ENCODE measurements at places on chromosomes 3 and 15. TPM values are rescaled to one million over a fixed set of nuclear protein-coding genes. Genes with fewer than 3 reads are reported as not detected.

Gene SUSD5
- 6.6 TPM for total RNA-seq

- no peaks in the 10 kb centered on the region for H3K27me3 ChIP-seq
- DNase-seq: no peak
Observed at GRCh38 chr3:186080849-186081438, 27.9 kb downstream of the ETV5 start.

DNA sequence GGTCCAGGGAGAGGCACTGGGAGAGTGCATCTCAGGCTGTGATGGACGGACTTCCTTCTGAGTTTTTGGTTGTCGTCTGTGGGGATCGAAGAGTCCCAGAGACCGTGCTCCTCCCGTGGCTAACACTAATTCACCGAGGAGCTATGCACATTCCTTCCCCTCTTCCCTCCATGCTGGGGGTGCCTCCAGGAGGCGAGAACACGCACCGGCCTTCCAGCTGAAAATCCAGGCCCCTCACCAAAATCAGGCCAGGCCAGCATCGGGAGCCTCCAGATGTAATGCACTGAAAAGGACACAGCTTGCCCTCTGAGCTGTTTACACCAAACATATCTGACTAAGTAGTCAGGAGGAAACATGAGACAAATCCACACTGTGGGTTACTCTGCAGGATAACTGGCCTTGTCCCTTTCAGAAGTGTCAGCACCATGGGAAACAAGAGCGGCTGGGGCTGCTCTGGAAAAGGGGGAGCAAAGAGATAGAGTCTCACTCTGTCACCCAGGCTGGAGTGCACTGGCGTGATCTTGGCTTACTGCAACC is 5.5 kb downstream of the RNU5B-1 start:
- H3K36me3 ChIP-seq: no peaks in the 10 kb centered on the region
- no peaks in the 10 kb centered on the region for H3K27me3 ChIP-seq
- H3K4me3 ChIP-seq: no peak overlapping the region
- H3K4me1 ChIP-seq: no peaks in the 10 kb centered on the region
- H3K27ac ChIP-seq: no peak overlapping the region
- no peak for DNase-seq

DNA sequence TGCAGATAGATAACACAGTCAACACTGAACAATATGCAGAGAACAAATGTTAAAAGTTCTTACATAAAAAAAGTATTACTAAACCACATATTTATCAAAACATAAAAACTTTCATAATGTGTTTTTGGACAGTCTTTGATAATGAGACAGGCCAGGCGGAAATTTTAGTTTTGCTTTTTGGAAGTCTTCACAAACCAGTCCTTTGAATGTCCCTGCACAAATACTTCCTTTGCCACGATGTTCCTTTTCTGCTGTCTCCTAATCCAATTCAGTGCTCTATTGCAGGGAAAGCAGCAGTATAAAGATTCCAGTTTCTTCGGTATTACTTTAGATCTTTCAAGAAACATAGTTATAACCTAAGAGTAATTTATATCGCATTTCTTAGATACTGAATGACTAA is 135.9 kb downstream of the TBL1XR1 start:
- H3K4me1 ChIP-seq: no peaks in the 10 kb centered on the region
- H3K4me3 ChIP-seq: no peak overlapping the region
- no peak for DNase-seq
- H3K27ac ChIP-seq: no peak overlapping the region

- no peak overlapping the region for H3K4me3 ChIP-seq
- no peaks in the 10 kb centered on the region for H3K4me1 ChIP-seq
- H3K27ac ChIP-seq: peak overlapping the region; percentile 28
- DNase-seq: no peak
Observed at GRCh38 chr3:126102530-126102951, 18.6 kb upstream of the SLC41A3 start.

DNA sequence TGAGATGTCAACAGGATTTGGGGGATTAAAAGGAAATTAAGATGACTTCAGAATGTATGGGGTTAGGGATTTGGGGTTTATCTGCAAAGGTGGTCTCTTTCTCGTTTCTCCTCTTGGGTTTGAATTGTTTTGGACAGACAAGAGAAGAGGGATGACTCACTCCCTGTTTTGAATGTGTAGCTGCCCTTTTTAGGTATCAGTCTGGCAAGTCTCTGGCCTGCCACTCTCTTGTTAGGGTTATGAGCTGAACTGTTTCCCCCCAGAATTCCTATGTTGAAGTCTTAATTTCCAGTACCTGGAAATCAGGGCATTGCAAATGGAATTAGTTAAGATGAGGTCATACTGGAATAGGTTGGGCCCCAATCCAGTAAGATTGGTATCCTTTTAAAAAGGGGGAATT is 291.7 kb downstream of the MEX3B start:
- H3K27ac ChIP-seq: no peak overlapping the region
- H3K4me1 ChIP-seq: no peaks in the 10 kb centered on the region
- no peak overlapping the region for H3K4me3 ChIP-seq
- DNase-seq: no peak
- H3K36me3 ChIP-seq: no peaks in the 10 kb centered on the region
